ENCODE measurements at places on chromosomes 7 and 10. TPM values are rescaled to one million over a fixed set of nuclear protein-coding genes. Genes with fewer than 3 reads are reported as not detected.

DNA sequence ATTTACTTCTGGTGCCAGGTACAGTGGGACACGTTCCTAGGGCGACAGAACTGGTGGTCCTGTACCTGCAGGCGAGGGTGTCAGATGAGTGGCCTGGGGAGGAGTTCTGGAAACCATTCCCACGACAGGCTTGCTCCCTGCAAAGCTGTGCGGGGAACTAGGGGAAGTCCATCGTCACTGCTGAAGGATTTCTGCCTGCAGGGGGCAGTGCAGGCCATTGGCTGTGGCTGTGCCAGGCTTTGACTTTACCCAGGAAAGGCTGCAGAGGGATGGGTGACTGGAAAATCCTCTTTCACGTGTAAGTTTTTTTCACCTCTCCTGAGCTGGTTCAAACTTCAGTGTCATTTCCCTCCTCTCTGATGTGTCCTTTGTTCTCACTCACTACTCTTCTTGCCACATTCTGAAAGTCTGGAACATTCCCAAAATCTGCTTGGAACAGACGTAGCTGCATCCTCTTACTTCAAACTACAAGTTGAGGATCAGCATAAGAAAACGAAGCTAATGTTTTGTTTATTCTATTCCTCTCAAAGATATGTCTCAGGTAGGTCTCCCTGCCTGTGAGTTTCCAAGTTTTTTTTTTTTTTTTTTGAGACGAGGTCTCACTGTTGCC, 126.5 kb downstream of the SH2D4B start:
- peaks cover 6% of the 10 kb centered on the region for H3K27me3 ChIP-seq
- H3K27ac ChIP-seq, result no peak overlapping the region
- H3K4me1 ChIP-seq, result peaks cover 11% of the 10 kb centered on the region
- no peak overlapping the region for H3K4me3 ChIP-seq
- peak; percentile 19 for DNase-seq

- no peak overlapping the region for H3K27ac ChIP-seq
- H3K36me3 ChIP-seq, result no peaks in the 10 kb centered on the region
- H3K4me3 ChIP-seq, result peak overlapping the region; percentile 82
- H3K27me3 ChIP-seq, result no peaks in the 10 kb centered on the region
- DNase-seq, result peak; percentile 13
These were observed 914 bp downstream of the SDHAF3 start for GRCh38 chr7:97118306-97118917.

GRCh38 chr10:33229949-33230267, 104.6 kb downstream of the NRP1 start:
- H3K36me3 ChIP-seq, result no peaks in the 10 kb centered on the region
- H3K4me3 ChIP-seq, result no peak overlapping the region
- no peak for DNase-seq
- no peaks in the 10 kb centered on the region for H3K4me1 ChIP-seq
- H3K27me3 ChIP-seq, result peaks cover 3% of the 10 kb centered on the region

DNA sequence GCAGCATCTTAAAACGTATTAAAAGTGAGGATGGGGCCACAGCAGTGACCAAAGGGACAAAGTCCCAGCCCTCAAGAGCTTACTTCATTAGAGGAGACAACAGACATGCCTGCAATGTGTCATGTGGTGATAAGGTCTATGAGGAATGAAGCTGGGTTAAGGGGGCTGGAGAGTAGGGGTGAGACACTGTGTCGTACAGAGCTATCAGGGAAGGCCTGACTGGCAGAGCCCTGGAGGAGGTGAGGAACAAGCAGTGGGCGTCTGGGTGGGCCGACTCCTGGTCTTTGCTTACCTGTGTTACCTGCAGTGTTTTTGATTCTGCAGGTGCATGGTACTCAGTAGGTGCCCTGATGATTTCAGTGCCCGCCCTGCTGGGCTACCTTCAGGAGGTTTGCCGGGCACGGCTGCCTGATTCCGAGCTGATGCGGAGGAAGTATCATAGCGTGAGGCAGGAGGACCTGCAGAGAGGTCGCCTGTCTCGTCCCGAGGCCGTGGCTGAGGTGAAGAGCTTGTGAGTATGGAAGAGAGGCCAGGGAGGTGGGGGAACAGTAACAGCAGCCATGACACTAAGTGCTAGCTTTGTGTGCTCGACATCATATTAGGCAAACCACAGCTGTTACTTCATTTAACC, 7.6 kb downstream of the ZFYVE27 start:
- H3K27ac ChIP-seq, result no peak overlapping the region
- no peaks in the 10 kb centered on the region for H3K27me3 ChIP-seq
- peaks cover 83% of the 10 kb centered on the region for H3K36me3 ChIP-seq
- no peak overlapping the region for H3K4me3 ChIP-seq
- H3K4me1 ChIP-seq, result peaks cover 7% of the 10 kb centered on the region
- no peak for DNase-seq

DNA sequence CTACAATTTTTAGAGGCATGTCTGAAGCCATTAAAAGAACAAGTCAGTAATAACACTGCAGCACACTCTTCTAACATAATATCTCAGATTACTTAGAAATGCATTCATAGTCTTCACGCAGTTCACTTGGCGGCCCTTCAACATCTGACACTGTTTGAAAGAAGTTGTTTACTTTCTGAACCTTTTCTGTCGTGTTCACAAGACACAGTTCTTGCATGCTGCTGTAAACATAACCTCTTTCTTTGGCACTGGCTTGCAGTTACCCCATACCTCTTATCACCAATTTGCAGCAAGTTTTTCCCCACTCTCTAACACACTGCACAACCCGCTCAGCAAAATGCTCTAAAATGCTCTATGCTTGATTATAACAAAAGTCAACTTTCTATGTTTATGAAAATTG, 12.0 kb downstream of the PIP4K2A start:
- H3K27me3 ChIP-seq, result no peaks in the 10 kb centered on the region
- H3K36me3 ChIP-seq, result peaks cover 6% of the 10 kb centered on the region
- peaks cover 76% of the 10 kb centered on the region for H3K4me1 ChIP-seq
- DNase-seq, result no peak

DNA sequence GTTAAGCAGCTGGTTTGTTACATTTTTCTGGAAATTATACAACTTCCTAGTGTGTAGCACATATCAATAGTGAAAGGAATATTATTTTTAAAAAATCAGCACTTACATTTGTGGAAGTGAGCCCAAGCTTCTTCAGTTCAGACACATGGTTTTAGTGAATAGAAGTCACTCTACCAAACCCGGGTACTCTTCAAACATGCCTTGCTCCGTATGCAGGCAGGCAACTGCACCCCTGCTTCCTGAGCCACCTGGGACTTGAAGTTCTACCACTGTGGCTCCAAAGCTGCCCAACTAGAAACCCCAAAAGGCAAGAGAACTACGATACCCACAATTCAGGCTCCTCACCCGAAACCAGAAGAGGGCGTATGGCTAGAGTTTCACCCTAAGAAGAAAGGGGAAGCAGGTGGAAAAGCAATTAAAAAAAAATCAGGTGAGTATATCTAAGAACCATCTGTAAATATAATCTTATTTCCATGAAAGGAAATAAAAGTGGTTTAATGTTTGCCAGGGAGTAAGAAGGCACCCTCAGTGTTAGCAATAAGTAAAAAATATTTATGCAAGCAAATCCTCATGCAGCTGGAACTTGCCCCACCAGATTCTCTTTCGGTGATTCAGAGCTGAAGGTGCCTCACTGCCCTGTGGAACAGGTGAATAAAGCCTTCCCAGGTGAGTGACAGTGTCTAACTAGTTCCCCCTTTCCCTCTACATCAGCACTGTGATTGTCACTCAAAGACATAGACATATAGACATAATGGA, at the start of gene MACC1:
Gene MACC1, minus strand, starts transcription at position 192 of the 756 bp plus-strand sequence. CDS start 55,522 bp downstream, outside the sequence.
- no peak within 1 kb of the TSS for H3K27ac ChIP-seq
- no peaks in the 10 kb centered on the region for H3K27me3 ChIP-seq
- no peak for DNase-seq
- H3K4me1 ChIP-seq, result no peaks in the 10 kb centered on the region
- H3K36me3 ChIP-seq, result no peaks in the 10 kb centered on the region

GRCh38 chr7:126720232-126720631, 532.5 kb downstream of the GRM8 start:
- H3K27ac ChIP-seq, result no peak overlapping the region
- no peak for DNase-seq
- no peaks in the 10 kb centered on the region for H3K36me3 ChIP-seq

DNA sequence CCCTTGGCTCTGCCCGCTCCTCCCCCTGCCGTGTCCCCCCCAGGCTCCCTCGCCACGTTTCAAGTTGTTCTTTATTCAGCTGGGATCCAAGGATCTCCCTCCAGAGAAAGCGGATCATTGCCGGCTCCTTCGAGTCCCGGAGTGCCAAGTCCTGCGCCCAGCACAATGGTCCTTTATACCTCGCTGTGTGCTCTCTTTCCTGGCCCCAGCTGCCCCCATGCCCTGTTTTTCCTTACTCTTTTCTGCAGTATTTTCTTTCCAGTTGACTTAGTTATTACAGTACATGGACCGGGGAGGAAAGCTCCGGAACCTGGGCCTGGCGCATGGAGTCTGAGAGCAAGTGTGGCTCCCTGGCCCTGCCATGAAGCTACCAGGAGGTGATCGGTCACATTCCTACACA, 88.1 kb upstream of the KMT2C start:
- H3K27ac ChIP-seq, result no peak overlapping the region
- no peak for DNase-seq
- no peaks in the 10 kb centered on the region for H3K36me3 ChIP-seq
- peaks cover 3% of the 10 kb centered on the region for H3K4me1 ChIP-seq

GRCh38 chr7:29090836-29091601, 55.3 kb downstream of the CPVL start:
- no peak overlapping the region for H3K4me3 ChIP-seq
- no peak overlapping the region for H3K27ac ChIP-seq
- H3K27me3 ChIP-seq, result no peaks in the 10 kb centered on the region
- H3K4me1 ChIP-seq, result no peaks in the 10 kb centered on the region

GRCh38 chr7:142897691-142898090, 12.1 kb upstream of the TRPV6 start:
- no peaks in the 10 kb centered on the region for H3K4me1 ChIP-seq
- H3K27me3 ChIP-seq, result no peaks in the 10 kb centered on the region
- H3K27ac ChIP-seq, result no peak overlapping the region
- no peak overlapping the region for H3K4me3 ChIP-seq

DNA sequence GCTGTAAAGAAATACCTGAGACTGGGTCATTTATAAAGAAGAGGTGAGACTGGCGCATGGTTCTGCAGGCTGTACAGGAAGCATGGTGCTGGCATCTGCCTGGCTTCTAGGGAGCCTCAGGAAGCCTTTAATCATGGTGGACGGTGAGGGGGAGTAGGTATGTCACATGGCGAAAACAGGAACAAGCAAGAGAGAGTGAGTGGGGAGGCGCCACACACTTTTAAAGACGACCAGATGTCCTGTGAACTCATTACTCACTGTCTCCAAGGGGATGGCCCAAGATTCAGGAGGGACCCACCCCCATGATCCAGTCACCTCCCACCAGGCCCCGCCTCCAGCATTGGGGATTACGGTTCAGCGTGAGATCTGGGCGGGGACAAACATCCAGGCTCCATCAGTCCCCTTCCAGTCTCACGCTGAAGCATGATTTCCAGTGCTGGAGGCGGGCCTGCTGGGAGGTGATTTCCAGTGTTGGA, 3.2 kb downstream of the ZNF316 start:
- H3K4me1 ChIP-seq, result peaks cover 35% of the 10 kb centered on the region
- peaks cover 40% of the 10 kb centered on the region for H3K36me3 ChIP-seq
- no peak for DNase-seq
- H3K27me3 ChIP-seq, result no peaks in the 10 kb centered on the region

DNA sequence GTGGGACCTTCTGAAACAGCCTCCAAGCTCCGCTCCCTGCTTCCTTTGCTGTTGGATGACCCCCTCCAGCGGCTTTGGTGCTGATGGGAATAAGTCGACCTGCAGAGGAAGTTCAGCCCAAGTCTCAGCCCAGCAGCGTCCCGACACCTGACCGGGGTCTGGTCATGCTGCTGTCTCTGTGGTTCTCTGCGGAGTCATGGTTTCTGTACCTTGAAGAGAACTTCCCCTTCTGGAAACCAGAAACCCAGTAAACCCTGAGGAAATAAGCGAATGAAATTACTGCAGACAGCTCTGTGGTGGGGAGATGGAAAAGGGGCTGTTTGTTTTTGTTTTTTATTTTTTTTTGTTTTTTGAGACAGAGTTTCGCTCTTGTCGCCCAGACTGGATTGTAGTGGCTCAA, 18.3 kb upstream of the ZNF12 start:
- no peak overlapping the region for H3K4me3 ChIP-seq
- no peak overlapping the region for H3K27ac ChIP-seq
- no peaks in the 10 kb centered on the region for H3K36me3 ChIP-seq
- peaks cover 7% of the 10 kb centered on the region for H3K4me1 ChIP-seq

DNA sequence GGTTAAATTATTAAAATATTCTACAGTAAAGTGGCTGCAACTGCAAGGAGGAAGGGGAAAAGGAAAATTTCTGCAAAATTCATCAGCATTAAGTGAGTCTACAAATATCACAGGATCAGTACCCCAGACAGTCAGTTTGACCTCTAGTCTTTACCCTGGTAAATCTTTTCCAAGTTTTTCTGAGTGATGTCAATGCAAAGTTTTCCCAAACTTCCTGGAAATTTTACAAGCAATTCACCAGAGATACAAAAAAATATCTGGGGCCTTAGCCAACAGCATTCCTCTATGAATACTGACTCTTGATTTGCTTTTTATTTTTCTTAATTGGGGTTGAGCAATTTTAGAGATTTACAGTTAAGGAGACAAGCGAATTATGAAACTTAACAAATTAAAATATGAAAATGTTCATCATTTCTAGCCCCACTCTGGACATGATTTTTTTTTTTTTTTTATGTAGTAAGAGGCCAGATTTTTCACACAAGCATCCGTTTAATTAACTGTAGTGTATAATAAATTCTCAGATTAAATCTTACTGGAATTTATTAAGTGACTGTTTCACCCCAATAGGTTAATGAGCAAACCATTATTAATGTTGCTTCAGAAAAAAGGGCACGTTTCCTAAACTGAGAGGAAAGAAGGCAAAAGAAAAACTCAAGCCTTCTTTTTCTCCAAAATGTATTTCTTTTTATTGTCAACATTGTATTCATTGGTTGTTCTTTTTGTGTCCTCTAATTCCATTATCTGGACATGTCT, 539.5 kb upstream of the FZD8 start:
- no peaks in the 10 kb centered on the region for H3K27me3 ChIP-seq
- H3K36me3 ChIP-seq, result no peaks in the 10 kb centered on the region
- no peak for DNase-seq
- H3K4me3 ChIP-seq, result no peak overlapping the region

GRCh38 chr10:71981015-71981875, 17.1 kb downstream of the CHST3 start:
- H3K4me3 ChIP-seq, result no peak overlapping the region
- H3K36me3 ChIP-seq, result no peaks in the 10 kb centered on the region
- H3K27ac ChIP-seq, result no peak overlapping the region
- H3K27me3 ChIP-seq, result no peaks in the 10 kb centered on the region
- DNase-seq, result no peak

Gene ANXA8
- not detected for total RNA-seq

Gene CPA2
- total RNA-seq, result not detected
